ENCODE measurements at places on chromosomes 11 and 22.

GRCh38 chr11:65541093-65541982, 16.5 kb downstream of the SCYL1 start:
- ATAC-seq = no peak

DNA sequence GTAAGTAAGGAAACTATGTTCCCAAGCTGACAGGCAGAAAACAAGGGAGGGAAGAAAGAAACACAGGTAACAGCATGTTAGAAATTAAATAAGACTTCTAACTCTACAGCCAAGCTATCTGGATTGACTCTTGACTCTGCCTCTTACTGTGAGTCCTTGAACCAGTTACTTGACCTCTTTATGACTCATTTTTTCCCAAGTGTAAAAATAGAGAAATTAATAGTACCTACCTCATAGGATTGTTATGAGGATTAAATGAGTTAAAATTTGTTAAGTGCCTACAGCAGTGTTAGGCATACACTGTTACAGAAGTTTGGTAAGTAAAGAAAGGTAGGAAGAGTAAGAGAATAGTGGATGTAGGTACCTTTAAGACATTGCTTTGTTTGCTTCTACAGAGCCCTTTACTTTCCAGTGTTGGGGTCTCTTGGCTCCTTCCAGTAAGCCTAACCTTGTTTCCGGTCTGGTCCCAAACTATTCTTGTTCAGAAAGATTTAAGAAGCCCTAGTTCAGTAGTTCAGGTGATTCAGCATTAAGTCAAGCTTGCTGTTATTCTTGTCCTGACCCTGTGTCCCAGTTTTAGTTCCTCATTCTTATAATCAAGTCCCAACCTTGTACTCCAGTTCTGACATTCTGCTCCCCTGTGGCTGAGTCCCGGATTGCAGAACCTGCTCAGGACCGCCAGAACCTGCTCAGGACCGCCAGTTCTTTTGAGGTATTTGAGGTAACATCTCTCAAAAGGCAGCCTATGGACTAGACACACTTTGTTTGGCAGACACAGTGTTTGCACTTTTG, 963.4 kb upstream of the CCDC90B start:
- peak; percentile 67 for ATAC-seq

DNA sequence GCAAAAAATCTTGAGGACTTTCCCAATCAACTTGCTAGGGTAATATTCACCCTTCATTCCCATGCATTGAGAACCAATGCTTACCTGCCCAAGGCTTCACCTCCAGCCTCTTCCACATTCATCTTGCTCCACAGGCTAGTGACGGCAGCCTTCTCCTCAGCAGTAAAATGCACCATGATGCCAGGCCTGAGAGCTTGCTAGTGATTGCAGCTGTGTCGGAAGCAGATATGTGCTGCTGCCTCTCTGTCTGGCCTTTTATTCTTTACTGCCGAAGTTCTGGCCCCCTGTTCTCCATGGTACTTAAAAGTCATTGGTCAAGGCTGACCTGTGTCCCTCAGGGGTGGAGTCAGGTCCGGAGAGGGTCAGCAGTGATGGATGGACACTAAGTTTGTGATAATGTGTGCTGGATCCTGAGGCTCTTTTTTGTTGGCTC, at the start of gene HBE1:
Gene HBE1, minus strand, starts transcription at position 231 of the 433 bp plus-strand sequence. Its CDS starts 55 bp downstream, at position 176.
- ATAC-seq = no peak

- peak; percentile 9 for ATAC-seq
These were observed 21.4 kb upstream of the CDON start for GRCh38 chr11:126083829-126084607.

DNA sequence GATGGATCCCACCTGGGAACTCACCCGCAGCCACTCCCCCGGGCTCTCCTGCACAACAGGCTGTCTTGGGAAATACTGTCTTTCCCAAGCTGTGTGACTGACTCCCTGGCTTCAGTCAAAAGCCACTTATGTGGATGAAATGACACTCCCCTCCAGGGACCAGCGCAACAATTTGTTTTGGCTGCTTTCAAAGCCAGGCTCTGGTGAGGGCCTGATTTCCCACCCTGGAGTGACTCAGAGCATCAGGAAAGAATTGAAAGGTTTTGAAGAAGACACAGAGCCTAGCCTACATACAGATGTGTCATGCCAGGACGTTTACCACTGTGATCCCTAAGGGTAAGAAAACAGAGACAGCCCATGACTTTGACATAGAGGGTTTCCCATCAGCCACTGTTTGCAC, 550.5 kb downstream of the MIAT start:
- ATAC-seq = no peak

Data from stimulated activated memory B cell treated with anti-CD40 and anti-IgM and Interleukin-4, amounts not matched to agents 10 μg/mL and 1 μg/mL and 100 μg/mL, for 72 hours (primary cell).